ENCODE measurements at places on chromosomes 6 and 20.
A peak's percentile ranks its signal among the peaks of the same experiment; 100 is the strongest.

- peak; percentile 68 for DNase-seq
Observed at GRCh38 chr6:16803294-16804200, 42.3 kb upstream of the ATXN1 start.

GRCh38 chr20:57388953-57389694, 2.1 kb upstream of the RBM38 start:
- DNase-seq: peak; percentile 68

GRCh38 chr6:63493557-63493956, 78.7 kb upstream of the LOC128125822 start:
- DNase-seq: peak; percentile 35

DNA sequence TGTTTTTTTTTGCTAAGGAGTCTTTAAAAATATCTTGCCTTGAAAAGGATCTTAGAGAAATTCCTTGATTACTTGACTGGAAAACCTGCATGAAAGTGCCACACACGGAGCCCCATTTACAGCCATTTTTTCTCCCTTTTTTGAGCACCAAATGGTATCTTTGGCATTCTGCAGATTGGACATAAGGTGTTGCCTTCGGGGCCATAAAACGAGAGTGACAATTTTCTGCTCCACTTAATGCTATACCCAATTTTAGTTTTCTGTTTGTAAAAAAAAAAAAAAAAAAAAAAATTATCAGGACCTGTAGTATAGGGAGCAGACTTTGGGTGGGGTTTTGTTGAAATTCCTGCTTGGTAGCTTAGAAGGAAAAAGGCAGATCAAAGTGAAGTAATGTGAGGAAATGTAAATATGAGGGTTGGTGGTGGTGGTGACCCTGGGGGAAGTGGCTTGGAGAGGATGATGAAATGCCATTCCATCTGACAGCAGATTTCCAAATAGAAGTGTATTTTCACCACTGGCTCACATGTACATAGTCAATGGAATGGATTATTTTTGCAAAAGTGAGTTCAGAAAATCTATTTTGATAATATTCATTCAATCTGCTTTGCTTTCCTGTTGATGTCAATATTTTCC, 212.1 kb upstream of the SOX4 start:
- no peak for DNase-seq

DNA sequence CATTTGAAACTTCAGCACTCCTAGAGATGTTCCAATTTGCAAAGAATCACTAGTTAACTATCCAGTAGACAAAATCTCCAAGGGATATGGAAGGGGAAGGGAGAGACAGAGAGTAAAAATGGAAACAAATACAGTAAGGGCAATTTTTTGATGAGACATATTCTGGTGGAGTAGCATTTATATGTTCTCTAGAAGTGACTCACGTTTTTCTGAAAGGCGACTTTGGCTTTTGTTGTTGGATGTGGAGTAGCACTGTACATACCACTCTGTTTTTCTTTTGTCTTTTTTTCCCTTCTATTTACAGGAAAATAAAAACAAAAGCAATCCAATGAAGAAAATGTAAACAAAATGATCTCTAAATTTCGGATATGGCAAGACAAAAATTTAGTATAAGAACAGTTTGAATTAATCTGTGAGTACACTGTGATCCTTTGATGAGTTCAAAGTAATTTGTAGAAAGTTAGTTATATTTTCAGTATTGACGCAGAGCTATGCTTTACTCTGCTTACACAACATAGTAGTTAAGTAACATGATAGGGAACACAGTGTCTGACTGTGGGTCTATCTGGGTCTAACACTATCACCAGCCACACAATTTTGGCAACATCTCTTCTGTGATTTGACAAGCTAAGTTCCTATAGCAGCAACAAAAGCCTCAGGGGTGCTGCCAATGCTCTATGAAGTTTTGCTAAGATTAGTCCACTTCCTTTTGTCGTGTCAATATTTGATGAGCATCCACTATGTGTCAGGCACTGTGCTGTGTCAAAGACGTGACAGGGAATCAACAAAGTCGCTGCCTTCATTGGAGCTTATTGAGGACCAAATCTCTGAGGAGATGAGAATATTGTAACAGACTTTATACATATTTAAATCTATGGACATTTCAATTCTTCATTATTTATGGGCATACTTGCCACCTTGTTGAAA, 27.3 kb upstream of the TAGAP start:
- DNase-seq: no peak

- no peak for DNase-seq
Observed at GRCh38 chr6:101760843-101761621, 367.5 kb downstream of the GRIK2 start.

- peak; percentile 29 for DNase-seq
Observed at GRCh38 chr20:10971096-10971495, 297.3 kb upstream of the JAG1 start.

DNA sequence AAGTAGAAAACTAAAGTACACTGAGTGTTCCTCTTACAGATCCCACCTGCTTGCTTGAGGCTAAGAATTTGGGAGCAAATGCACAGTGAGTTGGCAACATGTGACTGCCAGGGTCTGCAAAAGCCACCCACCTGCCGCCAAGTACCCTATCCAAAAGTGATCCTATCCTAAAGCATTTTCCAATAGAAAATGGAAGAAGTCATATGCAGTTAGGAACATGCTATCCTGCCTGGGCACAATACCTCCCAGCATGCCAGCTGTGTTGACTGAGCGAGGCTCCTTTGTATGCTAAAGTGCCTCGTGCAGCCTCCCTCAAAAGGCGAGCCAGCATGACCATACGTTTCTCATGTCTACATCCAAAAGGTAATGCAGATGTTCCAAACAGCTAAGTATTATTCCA, 52.7 kb downstream of the TRAF3IP2 start:
- DNase-seq: no peak

DNA sequence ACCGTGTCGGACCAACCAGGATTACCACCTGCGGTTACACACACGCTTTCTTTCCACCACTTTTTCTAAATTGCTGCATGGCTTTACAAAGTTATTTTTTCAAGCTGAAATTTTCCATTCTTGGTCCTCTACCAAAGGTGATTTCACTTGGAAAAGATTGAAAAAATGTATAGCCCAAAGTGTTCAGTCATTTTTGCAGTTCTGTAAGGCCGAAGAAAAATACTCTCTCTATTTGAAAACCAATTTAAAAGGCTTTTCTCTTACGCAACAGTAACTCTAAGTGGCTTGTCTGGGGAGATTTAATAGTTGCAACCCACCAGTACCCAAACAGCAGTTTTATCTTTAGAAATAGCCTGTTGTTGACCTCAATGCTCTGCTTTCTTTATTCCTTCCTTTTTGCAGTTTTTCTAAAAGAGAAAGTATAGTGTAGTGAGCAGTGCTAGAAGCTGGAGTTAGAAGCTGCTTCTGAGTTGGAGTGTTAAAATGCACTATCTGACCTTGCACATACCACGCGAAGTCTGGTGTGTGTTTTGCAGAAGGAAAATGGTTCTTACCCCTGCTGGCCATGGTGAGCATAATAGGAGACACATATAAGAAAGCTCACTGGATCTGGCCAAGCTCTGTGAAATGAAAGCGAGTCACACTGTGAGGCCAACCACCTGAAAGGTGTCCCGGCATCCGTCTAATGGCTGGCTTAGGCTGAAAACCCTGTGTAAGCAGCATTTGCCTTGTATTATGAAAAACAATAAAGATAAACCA, 271.6 kb upstream of the PRND start:
- DNase-seq: peak; percentile 25

- DNase-seq: no peak
Observed at GRCh38 chr20:57725636-57726035, 15.8 kb upstream of the PMEPA1 start.

GRCh38 chr6:86963352-86963751, 26.0 kb downstream of the HTR1E start:
- DNase-seq: peak; percentile 13

DNA sequence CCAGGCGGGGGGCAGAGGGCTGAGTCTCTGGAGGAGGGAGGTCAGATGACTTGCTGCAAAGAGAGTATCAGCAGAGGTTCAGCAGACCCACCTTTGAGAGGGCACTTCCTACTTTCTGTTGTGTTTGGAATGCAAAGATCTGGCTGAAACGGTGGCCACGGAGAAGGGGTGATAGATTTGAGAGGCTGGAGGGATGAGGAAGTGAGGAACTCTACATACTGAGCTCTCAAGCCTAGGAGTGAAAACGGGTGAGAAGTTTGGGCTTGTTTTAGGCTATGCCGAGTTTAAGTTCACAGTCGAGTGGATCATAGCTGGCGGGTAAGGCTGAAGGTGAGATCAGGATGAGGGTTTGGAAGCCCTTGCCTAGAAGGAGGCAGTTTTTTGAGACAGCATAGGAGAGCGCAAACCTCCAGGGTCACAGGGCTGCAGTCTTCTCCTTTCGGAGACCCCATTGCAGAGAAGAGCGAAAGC, 477 bp upstream of the ITPA start:
- peak; percentile 21 for DNase-seq

DNA sequence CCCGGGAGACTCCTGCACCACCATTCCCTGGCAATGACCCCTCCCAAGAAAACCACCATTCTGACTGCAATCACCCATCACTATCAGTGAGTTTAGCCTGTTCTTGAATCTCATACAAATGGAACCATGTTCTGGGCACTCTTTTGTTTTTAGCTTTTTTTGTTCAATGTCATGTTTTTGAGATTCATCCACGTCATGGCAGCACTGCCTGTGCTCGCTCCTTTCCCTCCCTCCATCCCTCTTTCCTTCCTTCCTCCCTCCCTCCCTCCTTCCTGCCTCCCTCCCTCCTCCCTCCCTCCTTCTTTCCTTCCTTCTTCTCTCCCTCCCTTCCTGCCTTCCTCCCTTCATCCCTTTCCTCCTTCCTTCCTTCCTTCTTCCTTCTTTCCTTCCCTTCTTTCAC, 44.4 kb upstream of the PMEPA1 start:
- DNase-seq: no peak

DNA sequence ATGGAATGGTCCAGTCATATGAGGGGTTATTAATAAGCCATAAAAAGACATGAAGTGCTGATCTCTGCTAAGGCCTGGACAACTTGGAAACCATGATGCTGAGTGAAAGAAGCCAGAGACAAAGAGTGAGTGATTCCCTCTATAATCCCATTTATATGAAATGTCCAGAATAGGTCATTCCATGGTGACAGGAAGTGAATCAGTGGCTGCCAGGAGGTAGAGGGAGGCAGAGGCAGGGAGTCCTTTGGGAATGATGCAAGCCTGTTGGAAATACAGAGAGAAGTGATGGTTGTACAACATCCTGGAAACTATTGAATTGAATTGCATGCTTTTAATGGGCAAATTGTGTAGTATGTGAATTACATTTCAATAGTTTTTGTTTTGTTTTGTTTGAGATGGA, 26.4 kb downstream of the ANKRD60 start:
- peak; percentile 37 for DNase-seq

DNA sequence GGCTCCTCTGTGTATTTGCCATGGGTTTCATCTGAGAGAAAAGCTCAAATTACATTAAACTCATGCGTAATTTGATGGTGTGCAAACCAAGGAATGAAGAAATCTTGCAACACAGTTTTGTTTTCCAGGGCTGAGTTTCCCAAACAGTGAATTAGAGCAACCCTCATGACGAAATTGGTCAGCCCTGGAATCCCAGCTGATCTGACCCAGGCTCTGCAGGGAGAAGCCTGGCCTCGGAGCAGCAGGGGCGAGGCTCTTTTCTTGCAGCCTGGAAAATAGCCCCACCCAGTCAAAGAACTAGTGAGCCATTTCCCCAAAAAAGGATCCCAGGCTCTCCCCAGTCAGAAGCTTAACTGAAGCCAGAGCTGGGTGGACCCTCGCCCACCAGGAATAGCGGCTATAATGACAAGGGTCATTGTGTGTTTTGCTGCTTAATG, 107.3 kb upstream of the SNX9 start:
- DNase-seq: no peak

- peak; percentile 89 for DNase-seq
Observed at GRCh38 chr20:7856756-7857155, 83.5 kb downstream of the HAO1 start.
